ENCODE measurements at places on chromosomes 5 and 9. TPM values are rescaled to one million over a fixed set of nuclear protein-coding genes. Genes with fewer than 3 reads are reported as not detected.

F12 gene
- total RNA-seq: 7.3 TPM

MUSK gene
- total RNA-seq: not detected

ARSI gene
- total RNA-seq: not detected

SLC23A1 gene
- total RNA-seq: not detected

DNA sequence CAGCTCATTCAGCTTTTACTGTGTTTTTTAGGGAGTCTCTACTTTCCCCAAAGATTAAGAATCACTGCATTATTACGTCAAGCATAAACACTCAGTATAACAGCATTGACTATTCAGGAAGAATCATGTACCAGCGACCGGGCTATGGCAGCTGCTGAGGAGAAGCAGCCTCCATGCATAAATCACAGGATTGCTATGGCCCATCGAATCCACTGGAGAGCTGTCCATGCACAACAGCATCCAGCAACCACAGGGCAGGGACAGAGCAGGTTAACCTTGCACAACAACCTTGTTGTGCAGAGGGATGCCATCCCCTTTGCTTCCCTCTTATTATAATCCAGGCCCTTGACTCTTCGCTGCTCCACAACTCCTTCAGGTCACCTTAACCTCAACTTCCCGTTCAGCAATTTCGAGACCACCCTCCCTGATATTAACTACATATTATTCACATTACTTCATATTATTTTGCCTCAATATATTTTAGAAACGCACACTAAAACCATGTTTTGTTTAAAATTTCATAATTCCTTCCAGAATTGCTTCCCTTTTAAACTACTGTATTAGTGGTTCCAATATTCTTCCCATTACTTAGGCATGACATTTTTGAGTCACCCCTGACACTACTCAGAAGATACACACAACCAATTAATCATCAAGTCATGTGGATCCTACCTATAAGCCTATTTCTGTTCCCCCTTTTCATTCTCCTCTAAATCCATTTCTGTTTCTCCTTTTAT lies 991 bp downstream of the IARS1 start:
- DNase-seq: no peak
